Stimulated activated CD4-positive, alpha-beta T cell treated with anti-CD3 and anti-CD28 coated beads, Interleukin-4, amount 100 ng/mL, for 4 hours (primary cell): ENCODE measurements at places on chromosomes 3 and 15.

- no peak for DNase-seq
Observed at GRCh38 chr15:39498629-39499028, 82.2 kb upstream of the THBS1 start.

GRCh38 chr3:142656575-142656974 is 60.4 kb downstream of the PLS1 start:
- DNase-seq, result no peak

GRCh38 chr3:77038930-77039605 is 831 bp upstream of the ROBO2 start:
- DNase-seq, result no peak

DNA sequence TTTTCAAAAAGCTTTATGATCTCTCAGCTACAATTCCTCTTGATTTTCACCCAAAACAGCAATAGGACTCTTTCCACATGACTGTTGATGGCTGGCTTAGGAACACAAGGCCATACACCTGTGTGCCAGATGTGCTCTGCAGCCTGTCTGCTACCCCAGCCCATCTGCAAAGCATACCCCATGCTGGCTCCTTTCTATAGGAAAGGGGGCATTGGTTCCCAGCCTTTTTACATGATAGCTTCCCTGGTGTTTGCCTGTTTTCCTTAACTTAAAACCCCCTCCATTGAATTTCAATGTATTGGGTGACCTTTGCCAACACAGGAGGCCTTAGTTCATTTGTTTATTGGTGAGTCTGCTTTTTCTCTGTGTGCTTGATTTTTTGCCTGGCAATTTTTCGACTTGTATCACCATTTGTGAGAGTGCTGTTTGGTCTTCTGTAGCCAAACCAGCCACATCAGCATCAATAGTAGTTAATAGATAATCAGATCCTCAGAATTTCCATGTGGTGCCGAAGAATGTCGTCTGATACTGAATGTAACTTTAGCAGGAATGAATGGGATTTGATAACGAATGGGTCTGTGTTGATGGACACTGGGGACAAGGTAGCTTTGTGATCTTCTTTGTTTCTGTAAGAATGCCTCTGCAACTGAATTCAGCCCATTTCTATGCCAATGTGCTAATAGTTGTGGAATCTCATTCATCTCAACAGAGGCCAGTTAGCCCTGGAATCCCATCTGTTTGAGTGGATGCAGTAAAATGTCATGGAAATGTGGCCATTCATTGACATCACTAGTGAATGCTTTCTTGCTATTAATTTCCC is 272.2 kb upstream of the RARB start:
- no peak for DNase-seq

- DNase-seq, result no peak
Observed at GRCh38 chr3:95002438-95003046, 939.7 kb downstream of the NSUN3 start.

DNA sequence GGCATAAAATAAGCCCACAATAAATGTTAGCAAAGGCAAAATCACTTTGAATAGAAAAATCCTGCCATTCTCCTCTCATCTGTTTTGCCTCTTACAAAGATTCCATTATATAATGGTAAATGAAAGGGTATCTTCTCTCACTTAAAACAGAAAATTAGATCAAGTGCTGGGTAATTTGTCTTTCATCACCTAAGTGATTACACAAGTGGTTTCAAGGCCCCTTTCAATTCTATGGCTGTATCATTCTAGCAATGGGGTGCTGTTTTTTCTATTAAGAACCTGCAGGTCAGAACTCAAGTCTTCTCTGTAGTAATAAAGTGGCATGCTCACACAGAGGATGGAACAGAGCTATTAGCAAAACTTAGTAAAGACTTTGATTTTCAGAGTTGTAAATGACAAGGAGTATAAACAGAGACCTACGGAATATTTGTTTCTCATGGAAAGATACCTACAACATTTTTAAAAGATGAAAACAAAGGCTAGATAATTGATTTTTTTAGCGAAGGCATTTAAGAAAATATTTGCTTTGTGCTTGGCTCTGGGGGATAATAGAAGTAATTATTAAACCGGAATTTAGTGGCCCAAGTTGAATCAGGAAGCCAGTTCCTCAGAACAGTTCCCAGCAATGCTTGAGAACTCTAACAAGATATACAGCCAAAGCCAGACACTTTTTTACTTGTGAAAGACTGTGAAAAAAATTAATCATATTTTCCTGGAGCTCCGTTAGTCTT is 137.4 kb downstream of the CMSS1 start:
- no peak for DNase-seq

- no peak for DNase-seq
Observed at GRCh38 chr15:50234764-50235163, 30.8 kb downstream of the HDC start.

GRCh38 chr3:154085799-154086198 is 35.4 kb upstream of the ARHGEF26 start:
- DNase-seq, result no peak

GRCh38 chr3:31361371-31362273 is 171.1 kb upstream of the STT3B start:
- DNase-seq, result no peak

- DNase-seq, result no peak
Observed at GRCh38 chr3:139522421-139522820, 17.1 kb downstream of the RBP1 start.

GRCh38 chr15:75921732-75922703 is 18.3 kb downstream of the FBXO22 start:
- no peak for DNase-seq

DNA sequence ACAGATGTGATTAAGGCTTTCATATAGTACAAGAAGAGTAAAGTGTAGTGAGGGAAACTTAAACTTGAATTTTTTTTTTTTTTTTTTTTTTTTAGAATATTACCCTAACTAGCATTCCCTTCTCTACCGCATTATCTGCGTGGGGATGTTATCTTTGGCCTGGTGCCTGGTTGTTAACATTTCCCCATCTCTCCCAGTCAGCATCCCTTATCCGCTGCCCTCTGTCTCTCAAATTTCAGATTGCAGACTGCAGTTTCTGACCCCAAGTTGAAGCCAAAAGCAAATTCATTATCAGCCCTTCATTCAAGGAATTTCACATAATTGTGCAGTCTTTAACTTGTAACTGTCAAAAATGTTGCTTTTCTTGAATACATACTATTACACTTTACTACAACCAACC is 353.0 kb downstream of the PLOD2 start:
- DNase-seq, result no peak

GRCh38 chr3:107242579-107242978 is 134.7 kb upstream of the CCDC54 start:
- no peak for DNase-seq

DNA sequence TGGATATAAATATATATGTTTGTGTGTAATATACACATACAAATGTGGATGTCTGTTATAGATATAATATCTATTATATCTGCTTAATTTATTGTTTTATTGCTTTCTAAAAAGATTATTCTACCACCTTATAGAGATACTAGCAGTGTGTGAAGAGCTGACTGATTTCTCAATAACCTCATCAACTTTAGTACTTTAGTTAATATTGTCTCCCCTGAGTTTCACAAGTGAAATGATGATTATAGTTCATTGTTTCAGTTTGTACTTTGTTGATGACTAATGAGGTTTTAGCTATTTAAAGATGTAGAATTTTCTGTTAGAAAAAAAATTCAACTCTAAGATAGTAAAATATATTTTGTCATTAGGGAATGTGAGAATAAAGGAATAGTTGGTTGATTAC is 11.4 kb downstream of the RSRC1 start:
- no peak for DNase-seq

DNA sequence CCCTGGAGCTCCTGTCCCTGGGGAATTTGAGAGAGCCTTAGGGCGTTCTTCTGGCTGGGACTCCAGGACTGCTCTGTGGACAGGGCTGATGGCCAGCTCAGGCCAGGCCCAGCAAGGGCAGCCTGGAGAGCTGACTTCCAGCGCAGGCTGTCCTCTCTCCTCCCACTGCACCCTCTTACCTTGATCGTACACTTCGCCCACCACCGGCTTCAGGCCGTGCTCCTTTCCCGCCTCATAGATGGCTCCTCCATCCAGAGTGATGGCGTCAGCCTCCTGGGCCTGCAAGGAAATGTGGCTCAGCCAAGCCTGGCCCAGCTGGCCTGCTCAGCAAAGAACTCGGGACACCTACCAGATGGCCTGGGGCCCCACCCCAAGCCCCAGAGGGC is 3.1 kb downstream of the MELTF start:
- DNase-seq, result no peak

GRCh38 chr3:180959691-180960090 is 29.8 kb downstream of the DNAJC19 start:
- DNase-seq, result no peak

DNA sequence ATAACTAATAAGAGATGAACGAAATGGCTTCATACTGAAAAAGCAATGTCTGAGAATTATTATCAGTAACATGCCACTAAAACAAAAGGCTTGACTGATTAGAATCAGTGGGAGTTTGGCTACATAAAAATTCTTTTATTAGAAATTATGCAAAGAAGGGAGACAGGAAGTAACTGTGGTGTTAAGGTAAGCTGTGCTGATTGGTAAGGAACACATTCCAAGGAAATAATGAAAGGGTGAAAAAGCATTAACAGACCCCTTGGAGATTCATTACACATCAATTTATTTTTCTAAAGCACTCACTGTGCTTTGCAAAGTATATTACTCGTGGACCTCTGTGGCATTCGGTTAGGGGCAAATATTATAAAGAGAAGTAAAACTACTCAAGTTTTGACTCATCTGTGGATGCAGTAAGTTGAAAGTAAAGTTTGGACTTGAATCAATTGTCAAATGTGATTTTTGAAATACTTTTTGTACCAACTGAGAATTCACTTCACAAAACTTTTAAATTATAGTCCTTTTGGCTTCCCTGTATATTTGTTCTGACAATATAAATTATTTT is 176.1 kb upstream of the ZPLD1 start:
- no peak for DNase-seq

GRCh38 chr3:149419816-149420215 is 42.4 kb upstream of the TM4SF1 start:
- no peak for DNase-seq

- no peak for DNase-seq
Observed at GRCh38 chr3:156615592-156616173, 58.7 kb upstream of the TIPARP start.

GRCh38 chr3:122714273-122714672 is 33.6 kb downstream of the PARP14 start:
- DNase-seq, result no peak

DNA sequence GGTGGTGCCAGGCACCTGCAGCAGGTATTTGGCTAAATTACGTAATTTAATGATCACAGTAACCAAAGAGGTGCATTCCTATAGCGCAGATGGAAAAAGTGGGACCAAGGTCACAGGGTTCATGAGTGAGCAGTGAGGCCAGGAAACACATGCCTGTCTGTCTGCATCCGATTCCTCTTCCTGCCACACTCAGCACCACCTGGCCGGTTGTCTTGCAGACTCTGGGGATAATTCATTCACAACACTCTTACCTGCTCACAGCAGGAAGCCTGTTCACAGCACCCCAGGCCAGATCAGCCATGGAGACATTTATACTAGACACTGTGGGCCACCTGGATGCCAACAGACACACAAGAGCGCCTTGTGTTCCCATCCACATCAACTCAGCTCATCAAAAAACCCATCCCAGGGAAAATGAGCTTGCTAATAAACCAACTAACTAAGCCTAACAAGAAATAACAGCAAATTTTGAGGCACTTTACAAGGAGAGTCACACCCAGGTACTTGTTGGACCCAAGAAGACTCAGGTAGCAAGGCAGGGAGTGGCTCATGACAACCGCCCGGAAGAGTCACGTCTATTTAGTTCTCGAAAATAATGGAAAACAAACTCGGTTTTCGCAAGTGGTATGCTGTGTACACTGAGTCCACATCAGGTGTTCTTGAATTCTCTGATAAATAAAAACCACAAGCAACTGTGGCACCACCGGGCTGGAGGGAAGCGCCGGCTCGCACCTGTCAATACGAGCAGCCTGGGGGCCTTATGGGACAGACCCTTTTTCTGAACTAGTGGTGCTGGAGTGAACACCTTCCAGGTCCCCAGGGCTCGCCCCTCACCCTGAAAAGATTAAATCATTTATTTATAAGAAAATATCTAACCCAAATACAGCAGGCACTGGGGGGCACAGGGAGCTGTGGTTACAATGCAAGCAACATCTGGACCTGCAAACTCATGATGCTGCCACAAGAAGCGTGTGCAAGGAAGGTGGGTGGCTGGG is 40.5 kb downstream of the FAM174B start:
- DNase-seq, result no peak

GRCh38 chr3:187997946-187998561 is 155.9 kb upstream of the LPP start:
- DNase-seq, result no peak

GRCh38 chr3:141422961-141423582 is 54.8 kb downstream of the ZBTB38 start:
- DNase-seq, result no peak

- no peak for DNase-seq
Observed at GRCh38 chr15:81504170-81504905, 130.3 kb upstream of the TMC3 start.

DNA sequence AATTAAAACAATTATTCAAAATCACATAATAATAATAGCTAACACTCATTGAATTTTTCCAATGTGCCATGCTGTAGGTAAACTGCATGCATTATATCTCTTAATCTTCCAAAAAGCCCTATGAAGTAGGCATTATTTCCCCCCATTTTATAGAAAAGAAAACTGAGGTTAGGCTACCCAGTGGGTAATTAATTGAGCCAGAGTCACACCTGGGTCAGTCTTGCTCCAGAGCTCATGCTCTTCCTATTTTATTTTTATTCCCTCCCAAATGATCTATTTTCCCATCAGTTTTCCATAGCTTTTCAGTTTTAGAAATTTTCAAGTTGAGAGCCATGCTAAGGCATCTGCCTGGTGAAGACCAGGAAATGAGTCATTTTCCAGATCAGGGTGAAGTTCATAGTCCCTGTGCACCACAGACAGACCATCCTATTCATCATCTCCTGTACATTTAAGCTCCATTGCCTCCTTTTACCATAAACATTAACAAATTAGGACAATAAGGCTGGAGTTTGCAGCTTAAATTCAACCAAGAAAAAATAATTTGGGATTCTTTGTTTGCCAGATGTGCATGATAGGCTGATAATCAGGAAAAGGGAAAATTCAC is 417.3 kb downstream of the OTOL1 start:
- DNase-seq, result no peak

- DNase-seq, result no peak
Observed at GRCh38 chr3:46948830-46949671, 27.5 kb downstream of the CCDC12 start.

- no peak for DNase-seq
Observed at GRCh38 chr15:58222679-58223078, 84.5 kb downstream of the AQP9 start.

DNA sequence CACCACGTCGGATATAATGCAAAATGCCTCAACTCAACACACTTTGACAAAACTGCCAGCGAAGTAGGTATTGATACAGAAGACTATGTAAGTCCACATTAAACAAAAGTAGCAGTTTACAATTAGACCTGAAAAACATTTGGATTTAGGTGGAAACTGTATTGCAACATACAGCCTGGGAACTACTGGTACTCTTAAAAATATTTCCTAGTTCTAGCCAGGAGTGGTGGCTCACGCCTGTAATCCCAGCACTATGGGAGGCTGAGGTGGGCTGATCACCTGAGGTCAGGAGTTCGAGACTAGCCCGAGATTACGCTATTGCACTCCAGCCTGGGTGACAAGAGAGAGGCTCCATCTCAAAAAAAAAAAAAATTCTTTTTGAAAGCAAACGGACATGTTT is 246.2 kb downstream of the ZBTB20 start:
- DNase-seq, result no peak

GRCh38 chr3:108473711-108474110 is 36.7 kb downstream of the MYH15 start:
- no peak for DNase-seq

GRCh38 chr3:32842987-32843386 is 25.2 kb downstream of the TRIM71 start:
- DNase-seq, result no peak

- DNase-seq, result no peak
Observed at GRCh38 chr3:64837986-64838735, 150.4 kb upstream of the ADAMTS9 start.
